H1 (cell line): ENCODE measurements at places on chromosomes 7 and 10.
A peak's percentile ranks its signal among the peaks of the same experiment; 100 is the strongest.

- DNase-seq, result peak; percentile 31
Observed at GRCh38 chr10:108598320-108598695, 1325.0 kb downstream of the XPNPEP1 start.

DNA sequence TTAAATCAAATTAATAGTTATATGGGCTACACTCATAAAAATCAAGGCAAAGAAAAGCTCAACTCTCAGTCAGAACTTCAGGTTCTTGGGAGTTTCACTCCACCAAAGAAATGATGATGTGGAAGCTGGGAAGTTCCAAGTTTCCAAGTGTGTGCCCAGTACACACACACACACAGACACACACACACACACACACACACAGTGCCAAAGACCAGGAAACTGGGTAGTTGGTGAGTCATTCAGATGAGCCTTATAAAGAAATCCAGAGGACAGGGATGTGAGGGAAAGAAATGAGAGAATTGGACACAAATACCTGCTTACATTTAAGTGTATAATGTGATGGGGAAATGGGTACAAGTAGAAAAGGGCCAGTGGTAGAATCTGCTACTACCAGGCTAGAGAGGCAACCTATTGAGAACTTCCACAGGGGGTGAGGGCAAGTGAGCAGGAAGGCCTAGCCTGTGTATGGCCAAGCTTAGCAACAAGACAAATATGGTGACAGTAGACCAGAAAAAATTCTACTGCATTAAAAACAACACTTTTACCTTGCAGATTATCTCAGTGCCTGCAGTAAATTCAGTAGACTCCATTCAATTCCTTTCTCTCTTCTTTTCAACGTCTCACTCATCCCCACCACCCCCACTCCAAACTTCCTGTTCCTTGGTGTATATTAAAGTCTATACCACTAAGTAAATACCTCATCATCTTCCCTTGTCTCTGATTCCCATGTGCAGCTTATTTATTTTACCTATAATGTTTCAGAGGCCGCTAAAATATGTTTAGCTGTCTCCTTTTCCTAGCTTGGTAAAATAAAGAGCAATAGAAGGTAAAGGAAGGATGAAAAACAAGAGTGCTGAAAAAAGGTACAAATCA is 95.0 kb downstream of the CABCOCO1 start:
- DNase-seq, result no peak

DNA sequence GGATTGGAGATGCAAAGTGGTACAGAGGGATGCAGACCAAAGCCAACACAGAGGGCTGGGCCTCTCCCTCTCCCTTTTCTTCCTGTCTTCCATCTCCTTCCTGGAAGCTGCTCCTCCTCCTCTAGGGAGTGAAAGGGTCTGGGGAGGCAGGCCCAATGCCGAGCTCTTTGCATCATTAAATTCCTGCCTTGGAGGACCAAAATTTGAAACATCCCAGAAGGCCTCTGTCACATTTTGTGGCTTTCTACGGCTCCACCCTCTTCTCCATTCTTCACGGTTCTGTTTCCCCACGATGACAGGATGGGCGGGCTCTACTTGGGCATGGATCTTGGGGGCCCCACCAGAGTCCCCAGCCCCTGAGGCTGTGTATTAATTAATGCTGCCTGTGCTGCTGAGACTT is 76.4 kb downstream of the NEURL1 start:
- DNase-seq, result no peak

- no peak for DNase-seq
Observed at GRCh38 chr10:63717027-63717715, 196.0 kb downstream of the REEP3 start.

DNA sequence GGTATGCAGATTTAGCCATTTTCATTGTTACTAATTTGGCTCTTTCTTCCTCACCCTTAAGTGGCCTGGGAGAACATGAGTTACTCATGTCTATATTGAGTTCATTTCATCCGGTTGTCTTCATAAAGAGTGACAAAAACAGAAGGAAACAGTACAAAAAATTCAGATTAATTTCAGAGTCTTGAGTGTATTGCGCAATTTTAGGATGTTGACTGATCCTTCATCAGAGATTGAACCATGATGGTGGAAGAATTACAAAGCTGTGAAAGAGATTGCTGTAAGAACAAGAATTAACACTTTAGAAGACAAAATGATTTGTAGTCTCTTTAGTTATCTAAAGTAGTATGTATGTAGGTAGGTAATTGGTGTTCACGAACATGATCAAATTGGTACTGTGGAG is 194.0 kb upstream of the PPP1R3A start:
- DNase-seq, result no peak

GRCh38 chr7:135825406-135825805 is 76.8 kb upstream of the FAM180A start:
- no peak for DNase-seq

DNA sequence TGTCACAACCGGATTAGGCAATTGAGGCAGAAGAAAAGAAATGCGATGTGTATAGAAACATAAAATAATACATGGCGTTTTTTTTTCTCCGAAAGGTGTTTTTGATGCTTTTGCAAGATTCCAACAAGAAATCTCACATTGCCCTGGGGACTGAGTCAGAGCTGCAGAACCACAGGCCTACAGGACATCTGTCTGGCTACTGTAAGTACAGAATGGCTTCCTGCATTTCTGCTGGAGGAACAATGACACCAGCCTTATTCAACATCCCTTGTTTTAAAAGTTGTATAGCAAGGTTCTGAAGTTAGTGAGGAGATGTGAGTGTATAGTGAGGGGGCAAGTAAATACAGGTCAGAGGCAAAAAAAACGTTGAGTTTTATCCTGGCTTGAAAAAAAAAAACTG is 256.4 kb downstream of the ABCA13 start:
- no peak for DNase-seq

- no peak for DNase-seq
Observed at GRCh38 chr7:28815928-28816373, 142.2 kb downstream of the TRIL start.

- DNase-seq, result no peak
Observed at GRCh38 chr7:75915416-75916156, 631 bp downstream of the POR start.

DNA sequence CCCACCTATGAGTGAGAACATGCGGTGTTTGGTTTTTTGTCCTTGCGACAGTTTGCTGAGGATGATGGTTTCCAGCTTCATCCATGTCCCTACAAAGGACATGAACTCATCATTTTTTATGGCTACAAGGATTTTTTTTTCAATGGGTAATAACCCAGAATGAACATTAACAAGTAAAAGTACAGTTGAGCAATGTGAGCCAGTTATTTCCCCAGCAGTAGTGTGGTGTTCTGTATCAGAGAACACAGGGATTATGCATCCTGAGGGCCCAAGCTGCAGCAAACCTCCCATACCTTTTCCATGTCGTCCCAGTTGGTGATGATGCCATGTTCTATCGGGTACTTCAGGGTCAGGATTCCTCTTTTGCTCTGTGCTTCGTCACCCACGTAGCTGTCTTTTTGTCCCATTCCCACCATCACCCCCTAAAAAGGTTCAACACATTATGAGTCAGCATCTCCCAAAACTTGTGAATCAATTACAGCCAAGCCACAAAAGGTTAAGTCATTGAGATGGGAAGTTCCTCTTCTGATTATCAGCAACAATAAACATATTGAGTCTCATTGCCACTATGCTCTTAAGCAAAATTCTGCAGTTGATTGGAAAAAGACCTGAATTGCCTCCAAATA is 5.5 kb downstream of the ACTA2 start:
- no peak for DNase-seq

- no peak for DNase-seq
Observed at GRCh38 chr7:127997226-127997922, 33.9 kb downstream of the LRRC4 start.

GRCh38 chr10:5040781-5041470 is 37.3 kb upstream of the AKR1C2 start:
- no peak for DNase-seq

DNA sequence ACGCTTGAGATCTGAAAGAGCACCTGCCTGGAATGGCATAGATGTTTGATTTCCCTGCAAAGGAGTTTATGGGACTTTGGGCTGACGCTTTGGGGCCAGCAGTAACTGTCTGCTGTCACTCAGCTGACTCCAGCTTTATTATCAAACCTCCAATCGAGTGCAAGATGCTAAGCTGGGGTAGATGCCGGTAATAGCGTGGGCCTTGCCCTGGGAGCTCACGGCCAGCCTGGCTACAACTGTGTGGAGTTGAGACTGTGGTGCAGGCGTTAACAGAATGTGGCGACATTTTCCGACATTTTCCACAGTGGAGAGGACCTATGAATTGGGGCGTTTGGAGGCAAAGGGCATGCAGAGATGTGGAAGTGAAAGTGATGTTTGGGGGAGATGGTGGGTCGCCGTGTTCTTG is 1.3 kb downstream of the CHST12 start:
- DNase-seq, result no peak

DNA sequence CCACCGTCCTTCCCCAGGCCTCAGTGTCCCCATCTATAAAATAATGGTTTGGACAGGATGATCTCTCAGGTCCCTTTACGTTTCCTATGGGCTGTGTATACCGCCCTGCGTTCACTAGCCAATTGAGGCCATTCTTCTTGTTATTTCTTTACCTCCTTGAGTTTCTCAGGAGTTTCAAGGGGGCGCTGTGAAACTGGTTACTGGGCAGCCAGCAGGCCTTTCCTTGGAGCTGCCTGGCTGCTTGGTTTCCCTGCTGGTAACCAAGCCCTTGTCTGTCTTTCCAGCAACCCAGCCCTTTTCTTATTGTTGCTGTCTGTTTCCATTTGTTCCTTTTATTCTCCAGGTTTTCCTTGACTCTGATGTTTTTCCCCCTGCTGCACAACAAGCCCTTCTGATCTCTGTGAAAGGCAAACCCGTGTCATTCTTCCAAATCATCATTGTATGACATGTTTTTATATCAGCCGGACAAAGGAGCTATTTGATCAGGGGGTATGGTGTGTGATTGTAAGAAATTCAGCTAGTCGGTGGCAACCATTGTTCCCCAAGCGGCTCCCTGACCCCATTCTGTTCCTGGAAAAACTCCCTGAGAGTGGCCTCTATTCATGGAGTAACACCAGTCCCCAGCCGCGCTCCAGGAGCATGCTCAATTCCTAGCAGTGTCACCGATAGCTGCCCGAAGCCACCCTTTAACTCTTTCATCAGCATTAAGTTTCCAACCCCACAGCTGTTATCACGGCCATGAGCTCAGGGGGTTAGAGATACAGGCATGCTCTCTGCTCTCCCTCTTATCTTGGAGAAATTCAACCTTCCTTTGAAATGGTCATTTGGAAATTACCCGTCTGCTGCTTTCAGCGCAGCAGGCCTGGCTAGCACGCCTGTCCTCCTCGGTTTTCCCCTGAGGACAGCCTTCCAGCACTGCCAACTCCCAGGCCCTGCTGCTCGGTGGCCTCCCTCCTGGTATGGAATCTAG is 26.6 kb downstream of the FGF8 start:
- DNase-seq, result no peak

DNA sequence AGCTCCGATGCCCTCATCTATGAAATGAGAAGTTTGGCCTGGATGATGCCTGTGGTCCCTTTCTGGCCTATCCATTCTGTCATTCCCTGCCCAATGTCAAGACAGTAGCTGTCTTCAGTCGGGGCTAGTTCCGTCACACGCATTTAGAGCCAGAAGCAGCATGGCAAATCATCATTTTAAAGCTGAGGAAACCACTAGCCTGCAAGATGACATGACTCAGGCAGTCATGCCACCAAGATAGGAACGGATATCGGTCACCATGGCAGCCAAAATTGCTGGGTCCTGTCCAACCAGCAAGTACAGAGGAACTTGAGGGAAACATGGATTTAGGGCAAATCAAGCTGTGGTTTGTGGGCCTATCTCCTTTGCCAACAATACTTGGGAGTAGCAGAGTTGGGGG is 64.5 kb upstream of the MRLN start:
- DNase-seq, result no peak

- no peak for DNase-seq
Observed at GRCh38 chr7:150685219-150686029, at the start of gene GIMAP2. TSS of gene GIMAP2 (plus strand) at chr7:150685706. CDS start at chr7:150687060, 1,354 bp downstream.
